ENCODE measurements at places on chromosomes 1 and 21.

- DNase-seq, result no peak
These were observed 154.4 kb upstream of the KLHDC7A start for GRCh38 chr1:18326211-18326897.

DNA sequence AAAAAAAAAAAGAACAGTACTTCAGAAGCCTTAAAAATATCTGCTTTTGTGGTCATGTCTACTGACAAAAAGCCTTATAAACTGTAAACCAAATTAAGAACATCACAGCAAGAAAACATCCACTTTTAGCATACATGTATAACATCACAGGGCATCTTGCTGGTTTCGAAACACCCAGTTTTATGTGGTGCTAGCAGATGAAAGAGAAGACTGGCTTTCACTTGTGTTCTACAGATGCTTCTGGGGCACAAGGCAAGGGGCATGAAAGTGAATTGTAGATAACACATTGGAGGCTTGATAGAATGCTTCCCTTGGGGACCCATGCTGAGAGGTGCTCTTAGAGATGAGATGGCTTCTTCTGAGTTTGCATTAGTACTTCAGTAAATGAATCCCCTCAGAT is 543.7 kb upstream of the PKN2 start:
- DNase-seq, result no peak

- DNase-seq, result peak; percentile 33
These were observed 16.5 kb downstream of the LSS start for GRCh38 chr21:46211786-46212720.

- DNase-seq, result no peak
These were observed 344.1 kb upstream of the VAMP3 start for GRCh38 chr1:7426780-7427604.

DNA sequence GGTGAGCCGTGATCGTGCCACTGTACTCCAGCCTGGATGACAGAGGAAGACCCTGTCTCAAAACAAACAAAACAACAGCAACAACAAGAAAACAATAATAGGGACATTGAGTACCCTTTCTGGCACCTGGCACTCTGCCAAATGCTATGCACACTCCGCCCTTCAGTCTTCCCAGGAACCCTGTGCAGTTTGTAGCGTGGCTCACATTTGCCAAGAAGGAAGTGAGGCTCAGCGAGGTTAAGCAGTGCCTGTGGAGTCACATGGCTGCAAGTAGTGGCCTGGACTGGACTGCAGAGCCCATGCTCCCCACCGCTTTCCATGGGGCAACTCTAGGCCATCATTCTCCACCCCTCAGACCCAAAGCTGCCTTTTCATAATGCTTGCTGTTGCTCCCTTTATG is 5.3 kb upstream of the EVA1B start:
- peak; percentile 49 for DNase-seq

GRCh38 chr1:118339400-118340124 is 154.5 kb upstream of the SPAG17 start:
- DNase-seq, result no peak

DNA sequence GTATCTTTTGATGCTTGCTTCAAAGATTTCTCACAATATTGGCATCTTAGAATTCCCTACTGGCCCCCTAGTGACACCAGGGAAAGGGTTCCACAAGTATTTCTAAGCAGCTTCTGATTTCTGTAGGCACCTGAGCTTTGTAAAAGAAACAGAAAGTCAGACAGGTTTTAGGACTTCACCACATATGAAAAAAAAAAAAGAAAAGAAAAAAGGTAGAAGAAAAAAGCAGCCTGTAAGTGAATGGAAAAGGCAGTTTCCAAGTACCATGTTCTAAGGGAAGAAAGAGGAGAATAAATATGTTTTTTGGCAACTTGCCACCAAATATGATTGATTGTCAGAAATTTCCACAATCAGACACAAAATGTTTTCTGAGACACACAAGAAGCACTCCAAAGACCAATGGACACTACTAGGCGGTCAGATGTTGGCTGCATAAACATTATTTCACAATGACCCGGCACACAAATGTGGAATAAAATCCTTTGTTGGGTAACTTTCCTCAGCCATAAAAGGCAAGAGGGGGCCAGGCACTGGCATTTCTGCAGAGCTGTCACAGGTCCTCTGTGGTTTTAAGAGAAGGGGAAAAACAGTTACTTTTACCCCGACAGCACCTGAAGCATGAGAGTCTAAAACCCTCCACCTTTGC is 12.7 kb upstream of the CPLANE2 start:
- peak; percentile 58 for DNase-seq

DNA sequence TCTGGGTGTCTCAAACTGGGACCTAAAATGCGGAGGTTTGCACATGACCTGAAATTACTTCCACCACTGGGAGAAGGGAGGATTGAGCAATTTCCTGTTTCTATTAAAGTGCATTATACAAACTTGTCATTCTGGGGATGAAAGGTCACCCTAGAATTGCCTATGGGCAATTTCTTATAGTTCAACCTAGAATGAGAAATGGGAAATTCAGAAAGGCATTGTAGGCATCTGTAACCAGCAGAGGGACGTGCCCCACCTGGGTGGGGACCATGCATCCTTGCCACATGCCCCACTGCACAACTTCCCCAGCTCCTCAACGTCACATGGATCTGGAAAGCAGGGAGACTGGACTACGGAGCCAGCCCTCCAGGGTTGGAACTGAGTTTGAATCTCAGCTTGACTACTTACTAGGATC is 47.0 kb downstream of the MRPL39 start:
- no peak for DNase-seq
